ENCODE measurements at places on chromosomes 5 and 9. TPM values are rescaled to one million over a fixed set of nuclear protein-coding genes. Genes with fewer than 3 reads are reported as not detected.

DNA sequence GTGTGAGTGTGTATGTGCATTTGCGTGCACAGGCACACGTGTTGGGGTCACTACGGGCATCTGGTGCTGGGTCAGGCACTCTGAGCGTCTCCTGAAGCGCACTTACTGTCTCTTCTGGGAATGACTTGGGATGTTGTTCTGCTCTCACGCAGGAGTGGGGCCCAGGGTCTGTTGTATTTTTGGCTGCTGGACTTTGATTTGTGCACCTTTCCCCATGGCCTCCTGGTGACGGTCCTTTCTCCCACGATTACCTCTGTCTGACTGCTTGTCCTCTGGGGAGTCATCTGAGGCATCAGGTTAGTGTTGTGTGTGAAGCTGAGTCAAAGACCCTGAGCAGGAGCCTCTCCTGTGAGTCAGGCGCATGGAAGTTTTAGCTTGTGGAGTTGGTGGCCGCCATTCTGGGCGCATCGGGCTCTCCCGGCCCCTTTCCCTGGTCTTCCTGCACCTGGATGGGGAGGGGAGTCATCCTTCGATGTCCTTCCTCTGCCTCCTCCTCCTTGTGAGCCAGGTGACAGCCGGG is 62.1 kb downstream of the RXRA start:
- H3K27ac ChIP-seq, result no peak overlapping the region
- no peaks in the 10 kb centered on the region for H3K27me3 ChIP-seq
- no peak for DNase-seq
- H3K4me1 ChIP-seq, result peaks cover 37% of the 10 kb centered on the region
- H3K36me3 ChIP-seq, result no peaks in the 10 kb centered on the region

DNA sequence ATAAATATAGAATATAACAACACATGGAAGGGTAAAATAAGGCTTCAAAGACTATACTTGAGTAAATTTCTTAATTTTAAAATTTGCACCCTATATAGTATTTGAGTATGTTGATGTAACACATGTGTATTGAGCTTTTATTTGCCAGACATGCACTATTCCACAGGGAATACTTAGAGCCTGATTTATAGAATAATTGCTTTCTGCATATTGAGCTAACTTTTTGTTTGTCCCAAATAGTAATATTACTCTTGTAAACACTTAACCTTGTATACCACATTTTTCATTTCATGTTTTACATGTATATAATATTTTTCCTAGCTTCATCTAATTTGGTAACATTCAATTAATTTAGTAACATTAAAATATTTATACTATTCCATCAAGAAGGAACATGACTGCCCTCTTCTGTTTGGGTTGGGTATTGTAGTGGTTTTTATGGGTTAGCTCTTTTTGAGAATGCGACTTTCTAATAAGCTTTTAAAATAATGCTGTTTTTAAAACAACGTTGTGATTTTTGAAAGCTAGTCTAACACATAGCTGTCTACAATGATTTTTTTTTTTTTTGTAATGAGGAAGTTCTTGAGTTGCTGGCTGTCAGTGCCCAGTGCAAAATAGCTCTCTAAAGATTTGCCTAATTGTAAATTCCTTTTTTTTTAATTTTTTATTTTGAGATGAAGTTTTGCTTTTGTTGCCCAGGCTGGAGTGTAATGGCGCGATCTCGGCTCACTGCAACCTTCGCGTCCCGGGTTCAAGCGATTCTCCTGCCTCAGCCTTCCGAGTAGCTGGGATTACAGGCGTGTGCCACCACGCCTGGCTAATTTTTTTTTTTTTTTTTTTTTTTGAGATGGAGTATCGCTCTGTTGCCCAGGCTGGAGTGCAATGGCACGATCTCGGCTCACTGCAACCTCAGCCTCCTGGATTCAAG is 4.8 kb downstream of the SUB1 start:
- peaks cover 48% of the 10 kb centered on the region for H3K36me3 ChIP-seq
- no peaks in the 10 kb centered on the region for H3K27me3 ChIP-seq
- peak; percentile 62 for DNase-seq
- no peak overlapping the region for H3K4me3 ChIP-seq
- H3K27ac ChIP-seq, result no peak overlapping the region

- H3K4me1 ChIP-seq, result peaks cover 34% of the 10 kb centered on the region
- peak overlapping the region; percentile 3 for H3K4me3 ChIP-seq
Observed at GRCh38 chr5:52771343-52772039, 16.2 kb upstream of the ITGA1 start.

GRCh38 chr5:87151547-87151946 is 116.1 kb upstream of the RASA1 start:
- H3K4me1 ChIP-seq, result no peaks in the 10 kb centered on the region
- H3K4me3 ChIP-seq, result no peak overlapping the region
- H3K36me3 ChIP-seq, result no peaks in the 10 kb centered on the region
- H3K27me3 ChIP-seq, result no peaks in the 10 kb centered on the region
- H3K27ac ChIP-seq, result no peak overlapping the region

GRCh38 chr5:137665678-137666460 is 70.0 kb downstream of the KLHL3 start:
- H3K4me3 ChIP-seq, result no peak overlapping the region
- H3K4me1 ChIP-seq, result peaks cover 7% of the 10 kb centered on the region
- H3K27ac ChIP-seq, result peak overlapping the region; percentile 30
- H3K36me3 ChIP-seq, result no peaks in the 10 kb centered on the region
- H3K27me3 ChIP-seq, result no peaks in the 10 kb centered on the region
- DNase-seq, result peak; percentile 61

GRCh38 chr9:79395755-79396154 is 176.0 kb upstream of the TLE4 start:
- H3K4me1 ChIP-seq, result no peaks in the 10 kb centered on the region
- no peaks in the 10 kb centered on the region for H3K36me3 ChIP-seq
- no peak for DNase-seq
- H3K4me3 ChIP-seq, result no peak overlapping the region
- H3K27me3 ChIP-seq, result no peaks in the 10 kb centered on the region

- H3K27me3 ChIP-seq, result no peaks in the 10 kb centered on the region
- H3K27ac ChIP-seq, result no peak overlapping the region
- H3K36me3 ChIP-seq, result no peaks in the 10 kb centered on the region
- no peak overlapping the region for H3K4me3 ChIP-seq
Observed at GRCh38 chr5:178149199-178149932, 4.3 kb downstream of the NHP2 start.

DNA sequence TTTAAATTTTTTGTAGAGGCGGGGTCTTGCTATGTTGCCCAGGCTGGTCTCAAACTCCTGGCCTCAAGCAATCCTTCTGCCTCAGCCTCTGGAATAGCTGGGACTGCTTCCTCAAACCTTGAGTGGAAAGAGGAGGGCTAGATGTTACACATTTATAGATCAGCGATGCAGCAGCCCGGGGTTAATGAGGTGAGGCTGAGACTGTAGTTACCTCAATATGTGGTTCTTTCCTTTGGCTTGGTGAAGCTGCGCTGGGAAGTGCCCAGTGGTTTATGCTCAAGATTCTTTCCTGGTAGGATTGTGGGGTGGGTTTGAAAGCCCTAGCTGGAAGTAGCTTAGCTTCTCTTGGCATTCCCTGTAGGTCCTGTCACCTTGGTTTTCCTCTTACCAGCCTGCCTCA is 22.5 kb downstream of the ZNF618 start:
- H3K36me3 ChIP-seq, result no peaks in the 10 kb centered on the region
- no peaks in the 10 kb centered on the region for H3K27me3 ChIP-seq
- no peak overlapping the region for H3K27ac ChIP-seq
- no peaks in the 10 kb centered on the region for H3K4me1 ChIP-seq

GRCh38 chr5:172835290-172835993 is 1.4 kb downstream of the ERGIC1 start:
- H3K4me3 ChIP-seq, result peak overlapping the region; percentile 64
- peak overlapping the region; percentile 87 for H3K27ac ChIP-seq
- H3K27me3 ChIP-seq, result no peaks in the 10 kb centered on the region
- H3K4me1 ChIP-seq, result peaks cover 38% of the 10 kb centered on the region
- H3K36me3 ChIP-seq, result no peaks in the 10 kb centered on the region

DNA sequence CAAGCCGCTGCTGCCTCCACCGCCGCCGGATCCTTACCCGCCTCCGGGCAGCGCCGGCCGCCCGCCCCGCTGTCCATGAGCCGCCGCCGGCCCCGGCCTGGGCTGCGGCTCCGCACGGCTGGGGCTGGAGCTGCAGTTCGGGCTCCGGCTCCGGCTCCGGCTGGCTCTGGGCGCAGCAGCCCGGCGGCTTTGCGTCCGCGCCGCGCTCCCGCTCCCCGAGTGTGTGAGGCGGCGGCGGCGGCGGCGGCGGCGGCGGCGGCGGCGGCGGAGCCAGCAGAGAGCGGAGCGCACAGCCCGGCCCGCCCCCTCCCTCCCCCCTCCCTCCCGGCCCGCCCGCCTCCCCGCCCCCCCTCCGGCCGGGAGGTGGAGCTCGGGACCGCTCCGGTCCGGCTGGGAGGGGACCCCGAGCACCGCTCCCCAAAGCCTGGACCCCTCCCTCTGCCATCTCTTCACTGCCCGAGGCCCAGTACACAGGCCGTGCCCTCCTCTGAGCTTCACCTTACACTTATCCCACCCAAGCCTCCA is at the start of gene PCDH1:
TSS of gene PCDH1 (minus strand) at position 225 of the 525 bp plus-strand sequence. CDS start at position 77, 148 bp downstream.
- no peaks in the 10 kb centered on the region for H3K36me3 ChIP-seq
- peaks cover 26% of the 10 kb centered on the region for H3K4me1 ChIP-seq
- peak; percentile 21 for DNase-seq
- peak within 1 kb of the TSS; percentile 44 for H3K4me3 ChIP-seq

DNA sequence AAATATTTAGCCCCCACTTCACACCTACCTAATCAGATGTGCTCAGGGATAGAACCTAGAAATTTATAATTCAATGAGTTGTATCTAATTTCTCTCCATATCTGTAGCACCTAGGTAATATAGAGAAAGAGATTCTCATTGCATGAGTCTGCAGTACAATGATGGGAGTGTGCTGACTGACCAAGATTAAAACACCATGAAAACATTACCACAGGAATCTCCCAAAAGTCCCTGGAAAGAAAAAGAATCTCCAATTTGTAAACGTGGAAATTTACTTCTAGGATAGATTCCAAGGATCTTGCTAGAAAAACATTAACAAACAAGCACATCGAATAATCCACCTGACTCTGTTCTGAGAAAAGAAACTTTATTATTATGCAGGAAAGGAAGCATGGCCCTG is 45.0 kb upstream of the DMRTA1 start:
- no peak overlapping the region for H3K27ac ChIP-seq
- H3K36me3 ChIP-seq, result no peaks in the 10 kb centered on the region
- no peak for DNase-seq
- H3K4me3 ChIP-seq, result no peak overlapping the region
- H3K27me3 ChIP-seq, result no peaks in the 10 kb centered on the region

GRCh38 chr5:178126556-178126955 is 4.3 kb upstream of the RMND5B start:
- H3K4me3 ChIP-seq, result no peak overlapping the region
- H3K4me1 ChIP-seq, result peaks cover 5% of the 10 kb centered on the region
- no peaks in the 10 kb centered on the region for H3K27me3 ChIP-seq
- no peaks in the 10 kb centered on the region for H3K36me3 ChIP-seq

GRCh38 chr5:79395296-79395695 is 118.6 kb downstream of the HOMER1 start:
- H3K36me3 ChIP-seq, result no peaks in the 10 kb centered on the region
- no peaks in the 10 kb centered on the region for H3K27me3 ChIP-seq
- no peaks in the 10 kb centered on the region for H3K4me1 ChIP-seq
- DNase-seq, result no peak

DNA sequence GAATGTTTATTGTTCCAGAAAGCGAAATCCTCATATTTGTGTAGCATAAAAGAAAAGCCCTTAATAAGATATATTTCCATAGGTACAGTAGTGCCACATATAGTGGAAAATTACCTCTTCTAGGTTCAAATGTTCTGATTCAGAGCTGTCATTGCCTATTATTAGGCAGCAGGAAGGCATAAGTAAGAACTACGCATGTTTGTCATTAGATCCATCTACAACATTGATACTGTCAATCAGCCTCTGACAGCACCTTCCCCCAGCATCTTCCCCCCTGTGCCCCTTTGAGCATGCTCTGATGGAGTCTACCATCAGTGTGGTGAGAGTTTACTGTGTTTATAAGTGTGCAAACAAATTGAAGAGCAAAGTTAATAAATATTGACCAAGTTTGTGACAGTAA is 816.1 kb downstream of the TLE4 start:
- no peak overlapping the region for H3K27ac ChIP-seq
- DNase-seq, result no peak
- H3K4me3 ChIP-seq, result no peak overlapping the region
- H3K36me3 ChIP-seq, result no peaks in the 10 kb centered on the region

- no peak overlapping the region for H3K4me3 ChIP-seq
- H3K27ac ChIP-seq, result no peak overlapping the region
- H3K4me1 ChIP-seq, result no peaks in the 10 kb centered on the region
Observed at GRCh38 chr5:34627794-34628193, 28.3 kb upstream of the RAI14 start.

- H3K4me1 ChIP-seq, result no peaks in the 10 kb centered on the region
- no peak overlapping the region for H3K27ac ChIP-seq
- no peak overlapping the region for H3K4me3 ChIP-seq
Observed at GRCh38 chr5:34051374-34051980, 8.5 kb upstream of the C1QTNF3 start.

- H3K4me1 ChIP-seq, result peaks cover 39% of the 10 kb centered on the region
- no peak overlapping the region for H3K27ac ChIP-seq
- no peak overlapping the region for H3K4me3 ChIP-seq
- H3K36me3 ChIP-seq, result no peaks in the 10 kb centered on the region
Observed at GRCh38 chr5:139650689-139651042, 2.5 kb downstream of the CXXC5 start.

GRCh38 chr5:89228355-89228754 is 345.4 kb upstream of the MEF2C start:
- H3K36me3 ChIP-seq, result no peaks in the 10 kb centered on the region
- no peak overlapping the region for H3K4me3 ChIP-seq
- no peak overlapping the region for H3K27ac ChIP-seq

GRCh38 chr5:150600616-150601490 is 39.6 kb upstream of the SYNPO start:
- no peak overlapping the region for H3K27ac ChIP-seq
- H3K36me3 ChIP-seq, result no peaks in the 10 kb centered on the region
- DNase-seq, result no peak

DNA sequence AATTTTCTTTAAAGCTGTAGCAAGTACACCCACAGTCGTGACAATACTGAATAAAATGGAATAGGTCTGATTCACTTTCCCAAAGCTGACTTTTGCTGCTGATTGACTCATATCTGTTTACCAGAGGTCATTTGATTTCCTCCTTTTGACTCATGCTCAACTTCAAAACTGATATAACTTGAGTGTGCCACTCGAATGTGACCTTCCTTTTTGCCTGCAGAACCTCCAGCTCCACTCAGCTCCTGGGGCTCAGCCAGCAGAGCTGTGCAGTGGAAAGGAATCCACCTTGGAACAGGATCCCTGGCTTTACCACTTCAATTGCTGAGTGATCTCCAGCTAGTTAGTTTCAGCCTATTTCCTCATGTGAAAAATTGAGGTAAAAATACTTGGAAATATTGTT is 84.1 kb downstream of the FEM1C start:
- H3K4me1 ChIP-seq, result no peaks in the 10 kb centered on the region
- H3K27ac ChIP-seq, result no peak overlapping the region
- no peaks in the 10 kb centered on the region for H3K27me3 ChIP-seq
- no peak for DNase-seq
- no peaks in the 10 kb centered on the region for H3K36me3 ChIP-seq

GRCh38 chr5:56402266-56403220 is 169.4 kb upstream of the ANKRD55 start:
- DNase-seq, result no peak
- no peaks in the 10 kb centered on the region for H3K4me1 ChIP-seq
- H3K4me3 ChIP-seq, result no peak overlapping the region
- H3K27ac ChIP-seq, result no peak overlapping the region
- H3K36me3 ChIP-seq, result no peaks in the 10 kb centered on the region
- no peaks in the 10 kb centered on the region for H3K27me3 ChIP-seq

GLRA1 gene
- not detected for total RNA-seq

GABBR2 gene
- total RNA-seq, result not detected

RNF14 gene
- total RNA-seq, result 14.7 TPM

MAMDC2 gene
- 0.61 TPM for total RNA-seq

WDR38 gene
- not detected for total RNA-seq

NUTM2F gene
- not detected for total RNA-seq

TPM2 gene
- total RNA-seq, result 47.6 TPM

SCGB3A2 gene
- not detected for total RNA-seq

TBC1D9B gene
- total RNA-seq, result 117 TPM

Data from naive thymus-derived CD4-positive, alpha-beta T cell (primary cell).